ENCODE measurements at places on chromosomes 2 and 18. TPM values are rescaled to one million over a fixed set of nuclear protein-coding genes. Genes with fewer than 3 reads are reported as not detected.

GRCh38 chr2:105647731-105648130, 97.0 kb upstream of the NCK2 start:
- H3K4me1 ChIP-seq = peaks cover 4% of the 10 kb centered on the region
- H3K36me3 ChIP-seq = no peaks in the 10 kb centered on the region
- H3K4me3 ChIP-seq = no peak overlapping the region
- no peak overlapping the region for H3K27ac ChIP-seq
- H3K27me3 ChIP-seq = no peaks in the 10 kb centered on the region

DNA sequence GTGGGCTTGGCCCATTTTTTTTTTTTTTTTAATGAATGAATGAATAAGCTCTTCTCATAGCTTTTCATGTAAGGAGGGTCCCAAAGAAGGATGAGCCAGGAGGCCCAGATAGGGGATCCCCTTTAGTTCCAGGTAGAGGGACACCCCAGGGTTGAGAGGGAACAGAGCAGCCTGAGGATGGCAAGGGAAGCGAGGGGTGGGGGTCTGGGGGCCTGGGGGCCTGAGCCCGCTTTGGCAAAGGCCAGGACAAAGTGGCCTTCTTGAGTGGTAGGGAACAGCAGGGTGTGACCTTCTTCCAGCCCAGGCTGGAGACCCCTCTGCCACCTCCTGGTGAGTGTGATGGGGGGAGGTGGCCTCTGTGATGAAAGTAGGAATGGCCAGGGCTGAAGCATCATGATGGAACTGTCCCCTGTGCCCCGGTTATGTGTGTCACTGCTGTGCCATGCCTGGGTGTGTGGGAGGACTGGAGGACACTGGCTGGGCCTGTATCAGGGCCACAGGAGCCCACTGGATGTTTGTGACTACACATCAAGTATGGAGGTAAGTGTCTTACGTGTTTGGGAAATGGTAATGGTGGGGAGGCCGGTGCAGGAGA, 263.5 kb upstream of the HDAC4 start:
- no peaks in the 10 kb centered on the region for H3K27me3 ChIP-seq
- DNase-seq = no peak
- H3K4me1 ChIP-seq = no peaks in the 10 kb centered on the region
- no peak overlapping the region for H3K27ac ChIP-seq

GRCh38 chr2:142286618-142287017, 155.8 kb upstream of the LRP1B start:
- no peaks in the 10 kb centered on the region for H3K27me3 ChIP-seq
- no peak overlapping the region for H3K27ac ChIP-seq
- no peak for DNase-seq

DNA sequence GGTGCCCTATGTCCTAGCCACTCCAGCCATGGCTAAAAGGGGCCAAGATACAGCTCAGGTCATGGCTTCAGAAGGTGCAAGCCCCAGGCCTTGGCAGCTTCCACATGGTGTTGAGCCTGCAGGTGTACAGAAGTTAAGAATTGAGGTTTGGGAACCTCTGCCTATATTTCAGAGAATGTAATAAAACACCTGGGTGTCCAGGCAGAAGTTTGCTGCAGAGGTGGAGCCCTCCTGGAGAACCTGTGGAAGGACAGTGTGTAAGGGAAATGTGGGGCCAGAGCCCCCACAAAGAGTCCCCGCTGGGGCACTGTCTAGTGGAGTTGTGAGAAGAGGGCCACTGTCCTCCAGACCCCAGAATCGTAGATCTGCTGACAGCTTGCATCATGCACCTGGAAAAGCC, 74.1 kb downstream of the SMIM21 start:
- H3K36me3 ChIP-seq = no peaks in the 10 kb centered on the region
- DNase-seq = no peak
- no peak overlapping the region for H3K4me3 ChIP-seq
- H3K27ac ChIP-seq = no peak overlapping the region

ANKRD36C gene
- total RNA-seq = 54.9 TPM
